Activated T-cell treated with anti-CD3 and anti-CD28 coated beads for 24 hours (primary cell): ENCODE measurements at places on chromosomes 1 and 21.

- DNase-seq: no peak
Measured at GRCh38 chr1:25906644-25907300, 553 bp upstream of the STMN1 start.

DNA sequence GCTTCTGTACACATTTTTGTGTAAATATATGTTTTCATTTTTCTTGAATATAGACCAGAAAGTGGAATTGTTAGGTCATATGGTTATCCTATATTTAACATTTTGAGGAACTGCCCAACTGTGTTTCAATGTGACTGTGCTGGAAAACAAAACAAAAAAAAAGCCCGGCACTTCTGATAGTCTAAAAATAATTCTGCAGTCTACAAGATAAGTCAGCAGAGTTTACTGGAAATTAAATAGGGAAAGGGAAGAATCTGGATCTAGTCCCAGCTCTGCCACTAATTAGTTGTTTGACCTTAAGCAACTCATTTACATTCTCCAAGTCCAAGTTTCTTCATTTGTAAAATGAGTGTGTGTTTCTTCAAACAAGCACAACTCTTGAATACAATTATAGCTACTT is 869.1 kb upstream of the B3GALT2 start:
- no peak for DNase-seq

DNA sequence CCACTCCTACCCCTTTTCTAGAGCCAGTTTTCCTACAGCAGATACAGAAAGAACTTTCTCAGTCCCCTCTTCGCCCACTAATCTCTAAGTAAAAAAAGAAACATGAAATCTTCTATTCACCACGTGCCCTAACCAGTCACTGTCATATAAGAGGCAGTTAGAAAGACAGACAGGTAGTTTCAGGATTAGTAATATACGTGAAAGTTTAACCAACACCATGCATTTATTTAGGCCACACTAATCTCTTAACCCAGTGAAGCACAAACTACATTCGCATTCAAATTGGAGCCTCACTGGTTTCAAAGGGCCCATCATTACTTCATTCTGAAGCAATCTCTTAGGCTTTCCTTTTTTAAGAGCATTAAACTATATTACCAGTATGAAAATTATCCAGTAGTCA is 10.1 kb downstream of the GPATCH2 start:
- DNase-seq: no peak

DNA sequence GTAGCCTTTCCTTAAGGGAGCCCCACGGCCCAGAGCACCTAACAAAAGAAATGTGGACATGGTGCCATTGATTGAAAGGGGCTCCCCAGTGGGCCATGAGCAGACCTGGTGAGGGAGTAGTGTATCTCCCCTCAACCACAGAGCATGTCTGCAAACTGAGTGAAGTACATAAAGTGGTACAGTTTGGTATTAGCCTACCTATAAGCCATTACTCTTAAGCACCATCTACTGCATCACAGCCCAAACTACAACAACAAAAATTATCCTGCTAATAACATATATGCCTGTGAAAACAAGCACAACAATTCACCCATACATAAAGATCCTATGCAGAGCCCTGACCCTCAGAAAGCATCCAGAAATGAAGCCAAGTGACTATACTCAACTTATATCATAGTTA is 407.8 kb downstream of the PTPRC start:
- no peak for DNase-seq

DNA sequence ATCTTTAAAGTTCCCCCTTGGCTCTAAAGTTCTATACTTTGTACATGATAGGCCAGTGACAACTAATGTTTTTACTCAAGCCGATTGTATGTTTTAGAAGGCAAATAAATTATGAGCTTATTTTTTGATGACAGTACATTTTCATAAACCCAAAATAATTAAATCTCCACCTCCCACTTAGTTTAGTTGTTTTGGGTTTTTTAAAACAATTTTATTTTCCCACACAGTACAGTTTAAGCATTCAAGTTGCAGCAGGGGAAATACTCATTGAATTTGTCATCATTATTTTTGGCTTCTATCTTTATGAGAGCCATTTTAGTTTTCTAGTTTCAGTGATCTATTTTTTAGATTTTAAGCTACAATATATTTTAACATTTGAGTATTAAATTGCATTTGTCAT is 93.6 kb downstream of the OLFML2B start:
- no peak for DNase-seq

- DNase-seq: no peak
Measured at GRCh38 chr1:113677250-113678158, 81.8 kb downstream of the PHTF1 start.

GRCh38 chr1:7319196-7319595 is 451.9 kb upstream of the VAMP3 start:
- no peak for DNase-seq

GRCh38 chr1:155013632-155014031 is 11.0 kb downstream of the ZBTB7B start:
- no peak for DNase-seq
